ENCODE measurements at places on chromosomes 2 and 18.

GRCh38 chr2:67798541-67799160 is 264.2 kb downstream of the C1D start:
- no peak for DNase-seq

DNA sequence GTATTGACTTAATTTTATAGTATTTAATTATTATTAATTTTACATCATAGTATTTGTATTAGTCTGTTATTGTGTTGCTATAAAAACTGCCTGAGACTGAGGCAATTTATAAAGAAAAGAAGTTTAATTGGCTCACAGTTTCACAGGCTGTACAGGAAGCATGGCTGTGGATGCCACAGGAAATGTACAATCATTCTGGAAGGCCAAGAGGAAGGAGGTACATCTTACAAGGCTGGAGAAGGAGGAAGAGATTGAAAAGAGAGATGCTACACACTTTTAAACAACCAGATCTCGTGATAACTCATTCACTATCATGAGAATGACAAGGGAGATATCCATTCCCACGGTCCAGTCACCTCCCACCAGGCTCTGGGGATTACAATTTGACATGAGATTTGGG is 2019.4 kb upstream of the PIK3C3 start:
- DNase-seq = no peak

GRCh38 chr2:95007822-95008221 is 17.7 kb upstream of the MAL start:
- no peak for DNase-seq

- no peak for DNase-seq
These were observed 70.7 kb downstream of the TANK start for GRCh38 chr2:161230959-161231358.

DNA sequence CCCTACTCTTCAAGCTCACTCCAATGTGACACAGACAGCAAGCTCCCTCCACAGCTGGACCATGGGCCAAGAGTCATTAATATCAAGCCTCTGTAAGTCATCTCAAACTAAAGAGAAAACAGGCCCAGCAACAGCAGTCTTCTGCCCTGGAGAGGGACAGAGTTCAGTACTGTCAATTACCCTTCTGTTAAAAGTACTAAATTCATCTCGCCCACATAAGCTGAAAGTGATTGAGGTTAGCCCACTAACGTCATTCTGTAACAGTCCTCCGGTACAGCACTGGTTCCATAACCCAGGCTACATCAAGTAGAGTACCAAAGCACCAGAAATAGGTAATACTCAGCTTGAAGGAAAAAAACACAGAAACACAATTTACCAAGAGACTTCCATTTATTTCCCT is 25.9 kb downstream of the THADA start:
- no peak for DNase-seq

DNA sequence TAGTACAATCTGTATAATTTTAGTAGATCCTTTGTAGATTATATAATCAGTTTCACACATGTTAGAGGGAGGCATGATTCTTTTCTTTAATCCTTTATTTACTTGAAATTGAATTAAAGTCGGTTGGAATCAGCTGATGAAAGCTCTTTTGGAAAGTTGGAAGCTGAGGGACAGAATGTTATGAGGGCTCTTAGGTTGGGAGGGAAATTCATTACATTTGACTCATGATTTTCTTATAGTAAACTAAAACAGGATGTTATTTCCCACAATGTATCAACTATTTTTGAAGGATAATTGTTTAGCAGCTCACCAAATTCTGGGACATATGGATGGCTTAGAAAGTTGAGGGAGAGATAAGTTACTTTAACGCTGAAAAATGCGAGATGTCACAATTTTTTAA is 52.7 kb upstream of the TMEFF2 start:
- DNase-seq = no peak

DNA sequence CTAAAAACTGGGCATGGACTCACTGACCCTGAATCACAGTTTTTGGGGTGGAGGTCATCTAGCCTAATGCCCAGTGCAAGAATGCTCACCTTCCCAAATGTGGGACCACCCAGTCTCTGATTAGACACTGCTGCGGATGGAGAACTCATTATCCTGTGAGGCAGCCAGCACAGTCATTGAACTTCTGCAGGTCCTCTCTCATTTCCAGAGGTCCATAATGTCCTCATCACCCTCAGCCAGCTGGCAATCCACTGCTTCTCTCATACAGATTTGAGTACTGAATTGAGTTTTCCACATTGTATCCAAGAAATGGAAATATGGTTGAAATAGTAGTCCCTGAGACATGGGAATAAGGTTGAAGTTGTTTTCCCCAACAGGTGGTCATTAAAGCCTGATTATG is 5.0 kb upstream of the MYO5B start:
- no peak for DNase-seq

DNA sequence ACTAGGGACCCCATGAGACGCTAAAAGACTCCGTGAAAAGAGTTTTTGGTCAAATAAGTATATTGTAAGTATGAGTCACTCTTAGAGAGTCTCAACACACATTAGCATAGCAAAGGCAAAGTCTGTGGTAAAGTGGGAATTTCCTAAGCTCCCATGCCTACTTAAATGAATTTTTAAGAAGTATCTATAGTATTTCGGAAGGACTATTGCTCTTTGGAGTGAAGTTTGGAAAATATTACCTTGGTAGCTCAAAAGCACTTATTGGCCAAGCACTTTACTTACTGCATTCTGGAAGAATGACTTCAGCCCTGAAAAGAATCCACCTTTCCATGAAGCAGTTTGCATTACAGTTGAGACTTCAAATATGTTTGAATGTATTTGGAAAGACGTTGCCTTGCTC is 57.1 kb downstream of the CAVIN2 start:
- DNase-seq = no peak

GRCh38 chr2:128513116-128513960 is 194.7 kb upstream of the HS6ST1 start:
- no peak for DNase-seq

GRCh38 chr2:36441816-36442215 is 86.2 kb downstream of the CRIM1 start:
- DNase-seq = no peak
